MCF 10A (cell line): ENCODE measurements at places on chromosomes 11 and 22.

- H3K27me3 ChIP-seq: no peaks in the 10 kb centered on the region
- H3K27ac ChIP-seq: no peak overlapping the region
Measured at GRCh38 chr11:110470716-110471115, 41.0 kb downstream of the FDX1 start.

DNA sequence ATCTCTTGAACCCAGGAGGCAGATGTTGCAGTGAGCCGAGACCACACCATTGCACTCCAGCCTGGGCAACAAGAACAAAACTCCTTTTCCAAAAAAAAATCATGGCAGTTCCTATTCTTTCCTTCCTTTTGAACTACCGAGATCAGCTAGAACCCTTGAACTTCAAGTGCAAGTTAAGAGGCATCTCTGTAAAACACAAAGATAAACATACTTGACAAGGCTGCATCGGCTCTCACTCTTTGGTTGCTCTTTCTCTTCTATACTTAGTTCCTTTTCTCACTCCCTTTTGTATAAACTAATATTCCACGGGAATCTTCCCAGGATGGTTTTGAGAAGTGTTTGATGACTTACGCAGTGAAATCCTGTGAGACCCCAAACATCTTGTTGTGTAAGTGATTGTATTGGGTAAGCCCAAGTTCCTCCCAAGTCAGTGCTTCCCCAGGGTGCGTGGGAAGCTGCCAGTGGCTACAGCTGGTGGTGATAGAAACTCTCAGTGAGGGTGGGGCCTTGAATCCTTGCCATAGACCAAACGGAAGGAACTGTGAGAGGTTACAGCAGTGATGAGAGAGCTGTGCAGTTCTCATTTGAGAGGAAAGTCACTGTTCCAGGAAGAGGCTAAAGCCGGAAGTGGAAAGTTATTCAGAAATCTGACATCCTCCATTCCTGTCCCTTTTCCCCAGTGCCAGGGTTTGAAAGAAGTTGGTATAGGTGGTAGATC lies 24.1 kb upstream of the CDC42EP2 start:
- DNase-seq: peak; percentile 95
- H3K4me1 ChIP-seq: peaks cover 20% of the 10 kb centered on the region
- H3K27ac ChIP-seq: peak overlapping the region; percentile 72
- H3K4me3 ChIP-seq: no peak overlapping the region
- peaks cover 47% of the 10 kb centered on the region for H3K36me3 ChIP-seq

GRCh38 chr11:61037441-61038093 lies 64.7 kb upstream of the CD5 start:
- no peak overlapping the region for H3K27ac ChIP-seq
- H3K27me3 ChIP-seq: no peaks in the 10 kb centered on the region
- no peak overlapping the region for H3K4me3 ChIP-seq

- H3K4me3 ChIP-seq: no peak overlapping the region
- H3K27ac ChIP-seq: no peak overlapping the region
- peaks cover 6% of the 10 kb centered on the region for H3K4me1 ChIP-seq
- H3K27me3 ChIP-seq: peaks cover 13% of the 10 kb centered on the region
- no peaks in the 10 kb centered on the region for H3K36me3 ChIP-seq
- DNase-seq: no peak
Measured at GRCh38 chr22:44335066-44335839, 22.5 kb upstream of the SHISAL1 start.

DNA sequence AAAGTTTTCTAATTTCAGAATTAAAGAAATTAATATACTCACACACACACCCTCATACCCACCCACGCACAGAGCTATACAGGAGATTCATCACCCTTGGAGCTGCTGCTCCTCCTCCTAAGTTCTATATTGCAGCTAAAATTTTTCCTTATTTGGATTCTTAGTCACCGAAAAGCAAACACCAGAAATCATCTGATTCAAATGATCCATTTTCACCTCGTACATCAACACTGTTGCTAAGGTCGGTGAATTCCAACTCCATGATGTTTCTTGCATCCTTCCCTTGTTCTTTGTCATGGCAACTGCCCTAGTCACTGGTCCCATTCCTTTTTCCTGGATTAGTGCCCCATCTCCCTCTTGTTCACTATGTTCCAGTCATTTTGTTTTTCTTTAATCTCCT lies 286.2 kb downstream of the GRM5 start:
- peak; percentile 27 for DNase-seq
- H3K4me1 ChIP-seq: peaks cover 6% of the 10 kb centered on the region
- H3K4me3 ChIP-seq: no peak overlapping the region
- no peaks in the 10 kb centered on the region for H3K36me3 ChIP-seq
- H3K27ac ChIP-seq: no peak overlapping the region

DNA sequence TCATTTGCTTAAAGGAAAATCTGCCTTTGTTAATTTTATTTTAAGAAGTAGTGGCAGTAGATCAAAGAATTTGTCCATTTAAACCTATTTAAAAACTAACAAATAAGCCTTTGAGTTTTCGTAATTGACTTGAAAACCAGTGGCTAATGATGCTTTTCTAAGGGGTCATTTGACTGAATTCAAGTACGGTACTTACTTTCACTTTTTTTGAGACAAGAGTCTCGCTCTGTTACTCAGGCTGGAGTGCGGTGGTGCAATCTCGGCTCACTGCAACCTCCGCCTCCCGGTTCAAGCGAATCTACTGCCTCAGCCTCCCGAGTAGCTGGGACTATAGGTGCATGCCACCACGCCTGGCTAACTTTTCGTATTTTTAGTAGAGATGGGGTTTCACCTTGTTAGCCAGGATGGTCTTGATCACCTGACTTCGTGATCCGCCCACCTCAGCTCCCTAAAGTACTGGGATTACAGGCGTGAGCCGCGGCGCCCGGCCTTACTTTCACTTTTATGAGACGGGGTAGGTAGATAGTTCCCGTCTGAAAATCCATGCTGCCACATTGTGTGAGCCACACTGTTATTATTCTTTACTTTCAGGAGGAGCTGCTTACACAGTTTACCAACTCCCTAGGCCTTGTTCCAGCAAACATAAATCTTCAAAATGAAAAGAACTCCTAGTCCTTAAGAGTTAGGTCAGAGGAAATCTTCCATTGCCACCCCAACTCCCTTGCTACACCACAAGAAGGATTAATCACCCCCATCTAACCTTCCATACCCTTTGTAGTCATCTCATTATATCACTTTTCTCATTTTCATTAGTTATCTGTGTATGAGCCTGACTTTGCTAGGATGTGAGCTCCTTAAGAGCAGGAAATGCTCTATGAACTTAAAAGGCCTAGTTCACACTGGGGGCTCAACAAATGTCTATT lies 926.6 kb upstream of the CCDC90B start:
- H3K4me3 ChIP-seq: no peak overlapping the region
- no peaks in the 10 kb centered on the region for H3K27me3 ChIP-seq
- H3K4me1 ChIP-seq: no peaks in the 10 kb centered on the region

GRCh38 chr11:102413497-102413896 lies 39.1 kb downstream of the TMEM123 start:
- no peaks in the 10 kb centered on the region for H3K27me3 ChIP-seq
- H3K36me3 ChIP-seq: peaks cover 26% of the 10 kb centered on the region
- H3K27ac ChIP-seq: no peak overlapping the region
- DNase-seq: no peak

- no peaks in the 10 kb centered on the region for H3K36me3 ChIP-seq
- no peak for DNase-seq
- peaks cover 8% of the 10 kb centered on the region for H3K4me1 ChIP-seq
- H3K4me3 ChIP-seq: no peak overlapping the region
- H3K27me3 ChIP-seq: no peaks in the 10 kb centered on the region
Measured at GRCh38 chr11:58805065-58805464, 39.4 kb downstream of the GLYATL2 start.
